MV-4-11 (cell line): ENCODE measurements at places on chromosomes 16 and 17.

- no peak for DNase-seq
Measured at GRCh38 chr16:79835194-79835593, 234.7 kb upstream of the MAF start.

- DNase-seq, result no peak
Measured at GRCh38 chr17:28533091-28533807, 19.2 kb downstream of the UNC119 start.

- DNase-seq, result no peak
Measured at GRCh38 chr16:66296591-66296990, 69.9 kb upstream of the CDH5 start.

DNA sequence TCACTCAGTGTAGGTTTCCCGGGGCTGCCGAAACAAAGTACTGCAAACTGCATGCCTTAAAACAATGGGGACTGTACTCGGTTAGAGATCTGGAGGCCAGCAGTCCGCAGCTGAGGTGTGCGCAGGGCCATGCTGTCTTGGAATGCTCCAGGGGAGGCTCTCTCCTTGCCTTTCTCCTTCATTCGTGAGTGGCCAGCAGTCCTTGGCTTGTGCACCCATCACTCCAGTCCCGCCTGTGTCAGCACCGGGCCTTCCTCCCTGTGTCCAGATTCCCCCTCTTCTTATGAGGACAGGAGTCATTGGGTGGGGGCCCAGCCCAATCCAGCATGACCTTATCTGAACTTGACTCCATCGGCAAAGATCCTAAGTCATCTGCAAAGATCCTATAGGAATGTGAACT lies 43.4 kb downstream of the COX4I1 start:
- DNase-seq, result no peak

GRCh38 chr16:88131256-88131655 lies 180.0 kb downstream of the BANP start:
- no peak for DNase-seq

GRCh38 chr16:67748834-67749233 lies 29.7 kb upstream of the GFOD2 start:
- DNase-seq, result no peak

DNA sequence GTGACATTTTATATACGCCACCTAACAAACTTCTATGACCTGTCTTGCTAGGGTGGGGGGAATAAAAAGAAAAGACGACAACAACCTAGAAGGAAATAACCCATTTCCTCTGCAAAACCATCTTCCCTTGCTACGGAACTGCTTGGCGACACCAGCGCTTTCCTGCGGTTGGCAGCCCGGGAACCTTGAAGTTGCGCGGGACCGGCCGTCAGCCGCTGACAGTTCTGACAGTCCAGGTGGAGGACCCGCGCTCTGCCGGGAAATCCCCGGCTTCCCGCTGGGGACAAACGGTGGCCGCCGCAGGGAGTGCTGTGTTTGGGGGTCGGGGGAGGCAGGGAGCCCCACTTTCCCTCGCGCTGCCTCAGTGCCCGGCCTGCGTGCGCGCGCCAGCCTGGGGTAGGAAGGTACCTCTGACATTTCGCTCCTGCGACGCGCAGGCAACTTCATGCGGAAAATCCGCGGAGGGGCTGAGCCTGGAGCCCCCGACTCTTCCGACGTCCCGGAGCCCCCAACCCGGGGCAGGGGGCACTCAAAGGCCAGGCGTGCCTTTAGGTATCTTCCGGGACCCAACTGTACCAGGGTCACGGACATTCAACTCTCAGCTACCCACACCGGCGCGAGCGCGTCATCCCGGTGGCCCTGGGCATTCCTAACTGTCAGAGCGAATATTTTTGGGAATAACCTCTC lies 516 bp downstream of the SLC16A6 start:
- DNase-seq, result no peak

- DNase-seq, result peak; percentile 82
Measured at GRCh38 chr17:82205720-82206508, 6.7 kb downstream of the CCDC57 start.

DNA sequence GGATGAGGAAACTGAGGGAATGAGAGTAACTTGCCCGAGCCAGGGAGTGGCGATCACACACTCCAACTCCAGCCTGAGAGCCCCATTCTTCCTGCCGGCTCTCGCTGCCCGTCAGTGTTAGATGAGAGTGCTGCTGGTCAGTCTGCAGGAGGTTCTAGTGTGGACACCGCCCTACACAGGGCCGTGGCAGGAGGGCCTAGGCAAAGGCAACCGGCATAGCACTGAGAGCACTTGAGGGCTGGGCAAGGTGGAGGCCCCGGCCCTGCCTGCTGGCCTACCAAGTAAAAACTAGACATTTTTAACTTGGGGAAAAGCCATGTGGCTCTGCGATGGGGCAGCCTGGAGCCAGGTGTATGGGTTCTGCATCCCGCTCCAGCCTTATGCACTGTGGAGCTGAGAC lies 354.8 kb downstream of the SEC14L1 start:
- DNase-seq, result no peak

DNA sequence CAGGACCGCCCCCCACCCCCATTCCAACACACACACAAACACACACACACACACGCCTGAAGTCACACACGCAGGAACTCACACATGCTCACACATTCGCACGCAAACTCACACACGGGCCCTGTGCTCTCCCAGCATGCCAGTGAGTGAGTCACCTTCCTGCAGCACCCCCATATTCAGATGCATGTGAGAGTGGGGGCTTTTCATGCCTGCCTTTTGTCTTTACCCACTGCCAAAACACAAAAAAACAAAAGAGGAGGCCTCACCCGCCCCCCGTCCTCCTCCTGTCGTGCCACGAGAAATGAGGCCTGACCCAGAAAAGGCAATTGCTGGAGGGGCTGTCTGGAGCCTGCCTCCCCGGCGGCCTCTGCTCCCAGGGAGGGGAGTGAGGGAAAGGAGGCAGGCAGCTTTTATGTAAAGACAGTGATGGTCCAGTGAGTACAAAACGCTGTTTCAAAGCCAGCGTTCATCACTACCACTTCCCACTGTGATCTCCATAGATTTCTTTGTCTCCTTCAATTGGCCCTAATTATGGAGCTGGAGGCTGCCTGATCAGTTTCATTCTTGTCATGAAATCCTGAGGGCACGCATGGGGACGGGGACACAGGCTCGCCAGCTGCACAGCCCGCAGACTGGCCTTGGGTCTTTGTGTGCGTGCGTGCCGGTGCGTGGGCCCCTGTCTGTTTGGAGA lies 29.5 kb upstream of the GSE1 start:
- DNase-seq, result no peak

GRCh38 chr16:11674818-11675560 lies 6.7 kb downstream of the SNN start:
- no peak for DNase-seq

DNA sequence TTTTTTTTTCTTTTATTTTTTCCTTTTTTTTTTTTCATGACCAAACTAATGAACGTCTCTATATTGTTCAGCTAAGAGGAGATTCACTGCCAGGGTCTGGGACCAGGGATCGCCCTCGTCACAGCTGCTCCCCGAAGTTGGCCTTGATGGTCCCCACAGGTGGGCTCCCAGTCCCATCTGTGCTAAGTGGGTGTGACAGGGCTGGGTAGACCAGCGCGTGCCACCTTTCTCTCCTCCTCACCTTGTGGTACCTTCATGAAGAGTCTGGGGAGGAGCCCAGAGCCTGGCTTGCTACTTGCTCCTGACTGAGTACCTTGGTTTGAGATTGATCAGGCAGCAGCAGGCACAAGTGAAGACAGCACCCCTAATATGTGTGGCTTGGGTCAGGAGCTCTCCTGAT lies 6.5 kb upstream of the FOXF1 start:
- no peak for DNase-seq

GRCh38 chr17:31158746-31159377 lies 64.1 kb downstream of the NF1 start:
- no peak for DNase-seq

DNA sequence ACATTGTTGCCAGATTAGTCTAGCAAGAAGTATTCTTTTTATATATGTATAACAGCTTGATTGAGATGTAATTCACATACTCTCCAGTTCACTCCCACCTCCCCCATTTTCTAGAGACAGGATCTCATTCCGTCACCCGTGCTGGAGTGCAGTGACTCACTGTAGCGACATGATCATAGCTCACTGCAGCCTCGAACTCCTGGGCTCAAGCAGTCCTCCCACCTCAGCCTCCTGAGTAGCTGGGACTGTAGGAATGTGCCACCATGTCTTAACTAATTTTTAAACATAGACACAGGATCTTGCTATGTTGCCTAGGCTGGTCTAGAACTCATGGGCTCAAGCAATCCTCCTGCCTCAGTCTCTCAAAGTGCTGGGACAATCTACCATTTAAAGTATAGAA lies 3.3 kb upstream of the RSAD1 start:
- no peak for DNase-seq

DNA sequence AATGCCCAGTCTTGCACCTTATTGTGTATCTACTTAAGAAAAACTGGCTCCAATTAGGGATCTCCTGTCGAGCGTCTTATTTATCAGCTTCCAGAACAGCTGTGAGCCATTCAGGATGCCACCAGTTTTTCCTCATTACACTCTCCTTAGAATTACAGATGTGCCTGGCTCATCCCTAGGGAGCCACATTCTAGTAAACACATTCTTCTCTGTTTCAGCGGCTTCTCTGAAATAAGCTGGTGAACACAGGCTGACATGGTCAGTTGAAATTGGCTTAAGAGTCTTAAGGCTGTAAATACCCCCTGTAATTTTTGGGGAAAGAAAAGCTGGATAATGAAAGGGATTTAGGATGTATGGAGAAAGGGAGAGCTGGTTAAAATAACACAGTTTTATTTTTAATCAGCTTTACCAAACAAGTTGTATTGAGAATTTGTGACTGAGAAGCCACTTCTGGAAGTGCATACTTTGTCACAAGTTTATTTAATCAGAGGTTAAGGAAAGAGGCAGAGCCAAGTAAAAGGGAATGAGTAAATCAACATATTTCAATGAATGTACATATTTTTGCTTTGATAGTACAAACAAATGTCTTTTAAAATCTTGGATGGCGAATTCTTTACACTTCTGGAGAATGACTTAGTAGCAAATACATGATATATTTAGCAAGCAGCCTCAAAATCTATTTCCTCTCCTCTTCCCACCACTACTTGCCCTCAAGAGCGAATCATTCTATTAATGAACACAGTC lies 562.0 kb upstream of the GOT2 start:
- DNase-seq, result no peak

- no peak for DNase-seq
Measured at GRCh38 chr17:60247836-60248461, 98.2 kb downstream of the CA4 start.

DNA sequence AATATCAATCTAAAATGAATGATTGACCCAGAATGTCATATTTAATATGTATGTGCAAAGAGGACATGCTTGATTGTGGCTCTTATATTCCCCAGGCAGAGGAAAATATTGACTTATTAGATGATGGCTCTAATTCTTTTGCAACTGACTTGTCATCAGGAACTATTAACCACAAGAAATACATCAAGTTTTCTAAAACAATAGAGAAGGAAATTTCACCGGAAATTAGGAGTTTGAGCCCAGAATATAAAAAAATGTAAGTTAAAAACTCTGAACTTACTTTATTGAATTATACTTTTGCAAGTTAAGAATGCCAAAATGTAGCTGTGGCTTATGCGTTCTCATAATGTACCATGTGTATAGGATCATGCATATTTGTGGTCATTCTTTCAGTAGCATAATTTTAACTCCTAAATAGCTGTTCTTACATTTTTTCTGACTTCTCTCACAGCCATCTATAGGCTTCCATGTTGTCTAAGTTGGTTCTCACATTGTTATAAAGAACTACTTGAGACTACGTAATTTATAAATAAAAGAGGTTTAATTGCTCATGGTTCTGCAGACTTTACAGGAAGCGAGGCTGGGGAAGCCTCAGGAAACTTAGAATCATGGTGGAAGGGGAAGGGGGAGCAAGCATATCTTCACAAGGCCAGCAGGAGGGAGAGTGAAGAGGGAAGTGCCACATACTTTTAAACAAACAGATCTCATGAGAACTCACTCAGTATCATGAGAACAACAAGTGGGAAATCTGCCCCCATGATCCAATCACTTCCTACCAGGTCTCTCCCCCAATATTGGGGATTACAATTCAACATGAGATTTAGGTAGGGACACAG lies 11.6 kb downstream of the EFCAB13 start:
- no peak for DNase-seq
